ENCODE measurements at places on chromosomes 7 and 10.

DNA sequence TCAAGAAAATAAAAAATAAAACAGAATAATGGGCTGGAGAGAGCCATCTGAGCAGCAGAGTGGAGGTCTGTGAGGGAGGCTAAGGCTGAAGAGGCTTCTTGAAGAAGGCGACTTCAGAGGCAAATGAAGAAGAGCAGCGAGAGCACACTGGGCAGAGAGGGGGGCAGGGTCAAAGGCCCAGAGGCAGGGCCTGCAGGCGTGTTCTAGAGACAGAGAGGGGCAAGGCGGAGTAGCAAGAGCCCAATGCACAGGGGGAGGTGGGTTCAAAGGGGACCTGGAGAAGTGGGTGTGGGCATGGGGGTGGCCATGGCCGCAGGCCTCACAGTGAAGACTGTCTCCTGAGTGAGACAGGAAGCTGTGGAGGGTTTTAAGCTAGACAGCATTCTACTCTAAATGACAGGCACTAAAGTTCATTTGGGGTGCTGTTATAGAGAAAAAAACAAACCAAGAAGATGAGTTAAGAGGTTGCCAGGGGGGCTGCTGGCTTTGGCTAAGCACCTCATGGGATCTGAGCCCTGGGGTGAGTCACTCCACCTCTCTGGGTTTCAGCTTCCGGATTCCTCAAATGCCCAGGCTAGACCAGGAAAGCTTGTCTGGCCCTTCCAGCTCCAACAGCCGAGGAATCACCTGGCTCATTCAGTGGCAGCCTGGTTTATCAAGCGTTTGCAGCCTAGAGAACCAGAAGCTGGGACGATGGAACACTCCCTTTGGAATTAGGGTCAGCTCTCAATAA lies 81.7 kb downstream of the DLG5 start:
- DNase-seq, result peak; percentile 89

DNA sequence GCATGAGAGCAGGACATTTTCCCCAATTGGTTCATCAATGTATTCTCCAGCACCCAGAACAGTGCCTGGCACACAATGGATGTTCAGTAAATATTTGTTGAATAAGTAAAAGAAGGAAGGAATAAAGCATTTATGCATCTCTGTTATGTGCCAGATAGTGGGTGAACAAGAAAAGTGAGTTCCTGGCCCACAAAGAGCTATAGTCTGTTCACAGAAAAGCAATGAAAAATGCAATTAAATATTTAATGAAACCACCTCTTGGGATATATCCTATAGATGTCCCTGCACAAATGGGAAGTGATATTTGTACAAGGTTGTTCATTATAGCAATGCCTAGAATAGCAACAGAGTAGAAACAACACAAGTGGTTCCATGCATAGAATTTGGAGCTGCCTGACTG lies 2.1 kb downstream of the ABCA13 start:
- DNase-seq, result no peak

- DNase-seq, result no peak
Measured at GRCh38 chr7:25706764-25707163, 445.2 kb upstream of the NFE2L3 start.

- no peak for DNase-seq
Measured at GRCh38 chr7:4880218-4880617, 3.3 kb downstream of the RADIL start.

DNA sequence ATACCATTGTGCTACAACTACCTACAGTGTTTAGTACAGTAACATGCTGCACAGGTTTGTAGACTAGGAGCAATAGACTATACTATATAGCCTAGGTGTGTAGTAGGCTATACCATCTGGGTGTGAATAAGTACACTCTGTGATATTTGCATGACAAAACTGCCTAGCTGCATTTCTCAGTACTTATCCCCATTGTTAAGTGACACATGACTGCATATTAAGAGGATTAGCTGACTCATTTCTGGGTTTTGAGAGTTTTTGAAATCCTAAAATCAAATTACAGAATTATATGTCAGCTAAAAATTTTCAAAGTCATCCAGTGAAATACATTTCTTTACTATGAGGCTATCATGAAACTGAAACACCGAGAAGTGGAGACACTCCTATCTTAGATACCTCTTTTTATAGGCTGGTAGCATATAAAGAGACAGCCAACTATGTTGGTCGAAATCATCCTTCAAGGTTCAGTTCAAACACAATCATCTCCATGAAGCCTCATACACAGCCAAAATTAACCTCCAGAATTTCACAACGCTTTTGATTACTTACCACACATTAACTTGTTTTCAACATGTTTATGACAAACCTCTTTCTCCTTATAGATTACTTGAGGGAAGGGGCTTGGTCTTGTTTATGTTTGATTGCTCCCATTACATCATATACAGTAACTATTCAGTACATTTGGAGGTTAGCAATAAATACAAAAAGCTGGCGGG lies 89.8 kb upstream of the ANK3 start:
- DNase-seq, result peak; percentile 70

DNA sequence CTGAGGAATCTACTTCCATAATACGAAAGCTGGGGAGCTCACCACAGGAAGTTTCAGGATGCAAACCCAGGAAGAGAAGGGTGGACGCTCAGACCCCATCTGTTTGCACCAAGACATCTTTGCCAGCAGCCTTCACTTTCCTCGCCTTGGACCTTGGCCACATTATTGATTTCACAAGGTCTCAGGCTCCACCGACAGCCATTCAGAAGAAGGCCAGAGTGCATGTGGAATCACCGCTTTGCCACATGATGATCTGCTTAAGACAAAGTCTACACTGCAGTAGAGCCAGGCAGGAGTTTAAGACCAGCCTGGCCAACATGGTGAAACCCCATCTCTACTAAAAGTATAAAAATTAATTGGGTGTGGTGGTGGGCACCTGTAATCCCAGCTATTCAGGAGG lies 60.0 kb downstream of the LYZL1 start:
- DNase-seq, result no peak

GRCh38 chr7:22611758-22612079 lies 111.7 kb upstream of the STEAP1B start:
- no peak for DNase-seq

DNA sequence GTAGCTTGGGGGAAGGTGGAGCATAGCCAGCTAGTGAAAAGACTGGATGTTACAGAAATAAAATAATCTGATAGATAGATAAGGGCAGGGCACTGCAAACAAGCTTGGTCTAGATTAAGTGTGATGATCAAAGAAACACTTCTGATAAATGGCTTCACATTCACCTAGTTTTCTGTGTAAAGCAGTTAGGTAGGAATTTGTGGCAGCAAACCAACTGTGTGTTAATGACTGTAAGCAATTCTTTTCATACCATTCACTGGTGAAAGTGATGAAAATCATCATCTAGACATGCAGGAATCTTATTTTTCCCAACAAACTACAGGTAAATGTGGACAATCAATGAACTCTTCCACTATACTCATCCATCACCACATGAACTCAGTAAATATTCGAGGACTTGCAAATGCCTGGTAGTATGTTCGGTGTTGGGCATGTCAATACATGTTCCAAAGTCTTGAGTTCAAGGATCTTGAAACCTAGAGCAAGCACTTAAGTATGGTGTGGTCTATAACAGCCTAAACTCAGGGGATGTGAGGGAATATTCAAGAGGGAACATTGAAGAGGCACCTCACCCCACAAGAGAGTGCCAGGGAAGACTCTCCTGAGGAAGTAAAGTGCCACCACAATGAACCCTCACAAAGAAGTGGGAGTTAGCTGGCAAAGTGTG lies 20.5 kb downstream of the PON3 start:
- DNase-seq, result peak; percentile 33

DNA sequence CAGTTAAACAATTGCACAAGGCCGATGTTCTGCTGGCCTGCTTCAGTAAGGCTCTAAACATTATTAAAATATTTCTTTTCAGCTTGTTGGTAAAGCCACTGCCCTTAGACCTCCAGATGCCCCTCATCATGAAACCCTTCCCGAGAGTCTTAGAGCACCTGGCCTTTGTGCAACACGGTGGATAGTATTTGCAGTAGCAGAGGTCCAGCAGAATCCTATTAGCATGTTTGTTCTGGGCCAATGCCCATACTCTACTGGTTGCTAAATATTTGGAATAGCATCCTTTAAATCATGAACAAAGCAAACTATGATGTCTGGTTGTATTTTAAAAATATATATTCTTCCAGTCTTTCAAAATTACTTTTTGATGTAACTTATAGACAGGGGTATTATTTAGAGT lies 584.6 kb downstream of the CNTNAP2 start:
- DNase-seq, result no peak

DNA sequence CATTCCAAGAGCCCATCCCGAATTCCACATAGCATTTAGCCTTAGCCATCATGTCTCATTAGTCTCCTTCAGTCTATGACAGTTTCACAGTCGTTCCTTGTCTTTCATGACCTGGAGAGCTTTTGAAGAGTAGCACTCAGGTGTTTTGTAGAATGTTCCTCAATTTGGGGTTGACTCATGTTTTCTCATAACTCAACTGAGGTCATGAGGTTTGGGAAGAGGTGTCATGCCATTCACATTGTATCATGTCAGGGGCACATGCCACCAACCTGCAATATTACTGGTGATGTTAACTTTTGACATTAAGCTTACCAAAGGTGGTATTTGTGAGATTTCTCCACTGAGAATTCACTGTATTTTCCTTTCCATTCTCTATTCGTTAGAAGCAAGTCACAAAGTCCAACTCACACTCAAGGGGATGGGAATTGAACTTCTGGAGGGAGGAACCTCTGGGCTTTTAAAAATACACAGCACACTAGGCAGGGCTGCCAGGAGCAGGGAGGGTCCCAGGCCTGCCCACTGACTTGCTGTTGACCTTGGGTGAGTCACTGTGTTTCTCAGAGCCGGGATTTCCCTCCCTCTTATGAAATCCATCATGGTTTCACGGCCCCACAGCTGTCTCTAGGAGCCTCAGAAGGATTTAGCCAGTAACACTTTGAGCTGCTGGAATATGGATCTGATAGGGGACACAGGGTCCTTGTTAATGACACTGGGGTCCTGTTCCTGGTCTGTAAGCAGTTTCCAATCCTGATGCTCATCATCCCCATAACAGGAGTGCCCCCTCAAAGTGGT lies 74.4 kb upstream of the TCF7L2 start:
- peak; percentile 84 for DNase-seq

GRCh38 chr10:35194906-35195305 lies 68.3 kb downstream of the CREM start:
- DNase-seq, result peak; percentile 20

GRCh38 chr10:114499116-114499515 lies 94.8 kb upstream of the AFAP1L2 start:
- no peak for DNase-seq

Measured in bronchial epithelial cell (primary cell).